Stimulated activated CD4-positive, alpha-beta T cell treated with anti-CD3 and anti-CD28 coated beads, Interleukin-12 subunit alpha, Interleukin-12 subunit beta, amount 100 ng/mL, for 4 hours (primary cell): ENCODE measurements at places on chromosomes 7 and 10.

- no peak for DNase-seq
Observed at GRCh38 chr10:122329416-122329815, 45.1 kb upstream of the PLEKHA1 start.

- DNase-seq = no peak
Observed at GRCh38 chr7:82985144-82985802, 177.4 kb downstream of the PCLO start.

DNA sequence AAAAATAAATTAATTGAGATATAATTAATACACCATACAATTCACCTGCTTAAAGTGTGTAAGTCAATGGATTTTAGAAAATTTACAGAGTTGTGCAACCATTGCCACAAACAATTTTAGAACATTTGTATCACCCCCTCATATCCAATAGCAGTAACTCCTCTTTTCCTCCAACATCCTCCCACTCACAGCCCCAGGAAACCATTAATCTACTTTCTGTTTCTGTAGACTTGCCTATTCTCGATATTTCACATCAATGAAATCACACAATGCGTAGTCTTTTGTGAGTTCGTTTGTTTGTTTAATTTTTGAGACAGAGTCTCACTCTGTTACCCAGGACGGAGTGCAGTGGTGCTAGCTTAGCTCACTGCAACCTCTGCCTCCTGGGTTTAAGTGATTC is 13.7 kb upstream of the HERC4 start:
- DNase-seq = no peak

DNA sequence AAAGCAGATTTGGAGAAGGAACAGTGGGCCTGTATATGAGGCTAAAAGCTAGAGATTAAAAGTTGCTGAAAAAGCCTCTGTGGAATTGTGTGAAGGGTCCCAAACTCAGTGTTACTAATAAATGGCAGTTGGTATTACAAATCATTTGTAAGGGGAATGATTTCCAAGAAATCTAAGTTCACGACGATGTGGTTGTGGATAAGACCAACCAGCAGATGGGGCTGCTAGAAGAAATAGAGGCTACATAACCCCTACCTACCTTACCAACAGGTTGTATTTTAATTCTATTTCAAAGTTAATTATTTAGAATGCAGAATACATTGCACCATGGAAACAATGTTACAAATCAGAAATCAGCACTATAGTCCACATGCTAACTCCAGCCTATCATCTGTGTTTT is 377.1 kb downstream of the HPSE2 start:
- DNase-seq = no peak
